ENCODE measurements at places on chromosomes 2 and 18.

- DNase-seq, result no peak
Observed at GRCh38 chr18:26442126-26442525, 106.2 kb downstream of the KCTD1 start.

DNA sequence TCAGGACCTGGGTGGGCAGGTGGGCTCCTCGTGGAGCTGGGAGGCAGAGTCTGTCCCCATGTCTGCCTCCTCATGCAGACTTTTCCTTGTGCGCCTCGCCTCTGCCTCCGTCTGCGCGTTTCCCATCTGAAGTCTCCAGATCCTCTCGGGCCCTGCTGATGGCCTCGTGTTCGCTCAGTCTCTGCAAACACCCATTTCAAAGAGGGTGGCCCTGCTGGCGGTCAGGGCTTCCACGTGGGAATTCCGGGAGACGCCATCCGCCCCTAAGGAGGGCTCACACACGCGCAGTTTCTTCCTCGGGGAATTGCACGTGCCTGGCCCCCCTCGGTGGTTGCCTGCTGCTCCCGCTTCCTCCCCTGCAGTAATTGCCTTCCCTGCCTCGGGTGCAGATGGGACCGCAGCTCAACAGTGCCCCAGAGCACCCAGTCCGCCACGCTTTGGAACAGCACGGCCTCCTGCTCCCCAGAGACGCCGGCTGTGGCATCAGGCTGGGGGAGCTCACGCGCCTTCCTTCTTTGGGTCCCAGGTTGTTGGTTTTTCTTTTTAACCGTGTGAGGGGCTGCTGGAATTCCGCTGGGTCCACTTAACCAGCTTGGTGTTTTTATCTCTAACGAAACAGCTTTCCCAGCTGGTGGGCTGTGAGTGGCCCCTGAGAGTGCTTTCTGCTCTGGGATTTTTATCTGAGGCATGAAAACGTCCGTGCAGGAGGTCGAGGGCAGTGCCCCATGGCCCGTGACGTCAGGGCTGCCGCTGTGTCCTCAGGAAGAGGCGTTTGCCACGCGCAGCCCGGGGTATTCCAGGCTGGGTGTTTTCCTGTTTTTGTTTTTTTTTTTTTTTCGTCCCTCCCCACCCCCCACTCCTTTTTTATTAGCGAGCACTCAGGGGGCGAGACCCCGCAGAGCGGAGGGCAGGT is 16.1 kb downstream of the NFATC1 start:
- DNase-seq, result no peak

DNA sequence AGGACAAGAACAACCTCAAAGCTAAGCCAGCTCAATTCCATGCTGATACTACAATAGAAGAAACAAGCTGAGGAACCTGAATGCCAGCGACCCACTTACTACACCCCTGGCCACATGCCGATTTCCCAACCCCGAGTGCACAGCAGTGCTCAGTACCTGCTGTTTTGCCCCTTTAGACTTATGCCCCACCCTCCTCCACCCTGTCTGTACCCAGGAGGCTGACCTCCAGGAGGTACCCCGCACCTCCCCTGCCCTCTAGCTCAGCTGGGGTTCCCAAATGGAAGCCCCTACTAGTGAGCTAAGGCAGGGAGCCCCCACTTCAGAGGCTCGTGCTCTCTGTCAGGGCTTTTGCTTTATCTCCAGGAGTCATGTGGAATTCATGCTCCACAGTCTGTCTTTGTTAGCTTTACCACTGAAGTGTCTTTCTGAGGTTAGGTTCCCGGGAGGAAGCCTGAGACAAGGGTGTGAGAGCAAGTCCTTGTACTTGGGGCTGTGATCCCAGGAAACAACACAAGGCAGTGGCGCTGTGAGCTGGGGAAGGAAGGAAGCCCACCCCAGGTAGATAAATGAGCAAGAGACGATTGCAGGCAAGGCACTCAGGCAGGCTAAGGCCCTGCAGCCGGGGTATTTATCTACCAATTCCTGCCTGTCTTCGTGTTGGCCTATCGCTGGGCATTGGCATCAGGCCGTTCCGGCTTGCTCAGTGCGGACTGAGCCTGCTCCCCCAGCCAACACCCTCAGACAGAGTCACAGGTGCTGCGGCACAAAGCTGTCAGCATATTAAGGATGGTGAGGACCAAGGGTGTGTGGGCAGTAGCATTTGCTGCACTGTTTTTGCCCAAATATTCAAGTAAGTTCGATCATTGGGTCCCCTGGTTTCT is 220.5 kb downstream of the CYP26B1 start:
- DNase-seq, result no peak

DNA sequence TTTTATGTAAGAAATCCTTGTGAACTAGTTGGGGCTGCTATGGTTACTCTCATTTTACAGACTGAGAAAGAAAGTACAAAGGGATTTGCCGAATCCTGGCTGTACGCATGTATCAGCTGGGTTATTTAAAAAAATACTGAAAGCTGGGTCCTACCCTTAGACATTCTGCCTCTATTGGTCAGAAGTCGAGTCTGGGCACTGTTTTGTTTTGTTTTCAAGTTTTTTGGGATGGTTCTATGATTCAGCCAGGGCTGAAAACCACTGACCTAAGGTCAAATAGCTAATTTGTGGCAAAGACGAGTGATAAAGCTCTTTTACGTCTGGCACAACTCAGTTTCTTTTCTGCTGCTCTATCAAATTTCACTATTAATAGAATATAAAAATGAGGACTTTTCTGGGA is 5.9 kb upstream of the SLC8A1 start:
- no peak for DNase-seq

DNA sequence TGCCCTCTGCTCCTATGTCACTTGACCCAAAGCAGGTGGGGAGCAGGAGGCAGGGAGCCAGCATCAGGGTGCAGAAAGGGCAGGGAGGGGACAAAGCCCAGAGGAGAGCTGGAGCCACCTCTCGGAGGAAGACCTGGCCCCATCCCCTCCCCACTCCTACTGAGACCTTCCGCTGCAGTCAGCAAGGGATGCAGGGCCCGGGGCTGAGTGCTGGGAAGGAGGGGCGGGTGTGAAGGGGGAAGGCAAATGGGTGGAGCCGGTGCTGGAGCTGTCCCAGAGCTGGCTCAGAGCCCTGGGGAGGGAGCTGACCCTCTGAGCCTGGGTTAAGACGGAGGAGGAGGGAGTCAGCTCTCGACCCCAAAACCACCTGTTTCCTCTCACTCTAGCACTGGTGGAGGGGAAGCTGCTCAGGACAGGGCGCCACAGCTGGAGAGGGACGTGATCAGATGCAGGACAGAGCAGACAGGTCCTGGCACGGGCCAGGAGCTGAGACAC is 33.8 kb downstream of the HS1BP3 start:
- DNase-seq, result no peak

- DNase-seq, result peak; percentile 68
Observed at GRCh38 chr2:166539340-166540162, 45.5 kb upstream of the SCN7A start.

DNA sequence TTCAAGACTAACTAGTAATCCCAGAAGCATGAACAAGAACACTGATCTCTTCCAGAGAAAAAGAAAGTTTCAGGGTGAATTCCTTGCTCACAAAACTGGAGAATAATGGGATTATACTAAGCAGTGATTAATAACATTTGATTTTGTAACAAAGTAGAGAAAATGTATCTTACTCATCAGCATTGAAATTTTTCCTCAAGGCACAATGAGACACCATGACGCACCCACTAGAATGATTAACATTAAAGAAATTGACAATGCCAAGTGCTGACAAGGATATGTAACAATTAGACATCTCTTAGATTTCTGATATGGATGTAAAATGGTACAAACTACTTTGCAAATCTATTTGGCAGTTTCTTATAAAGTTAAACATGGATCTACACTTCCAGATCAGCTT is 101.1 kb upstream of the EPHA4 start:
- DNase-seq, result no peak

DNA sequence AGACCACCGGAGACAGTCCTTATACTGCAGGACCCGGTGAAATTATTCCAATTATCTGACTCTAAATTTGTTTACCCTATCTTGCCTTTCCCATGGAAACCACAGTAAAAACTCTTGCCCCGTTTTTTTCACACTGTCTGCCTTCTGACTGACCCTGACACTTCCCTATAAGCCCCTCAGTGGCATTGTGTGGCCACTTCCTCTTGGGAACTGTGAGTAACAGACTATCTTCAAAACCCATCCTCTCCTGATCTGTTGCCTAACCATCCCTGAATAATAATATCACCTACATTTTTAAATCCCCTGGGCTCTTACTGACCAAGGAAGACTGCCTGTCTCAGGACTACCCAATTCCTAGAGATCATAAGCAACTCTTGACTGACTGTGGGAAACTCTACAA is 42.6 kb upstream of the RNF152 start:
- DNase-seq, result no peak

Data from NT2/D1 (cell line).